ENCODE measurements at places on chromosomes 5 and 9.

DNA sequence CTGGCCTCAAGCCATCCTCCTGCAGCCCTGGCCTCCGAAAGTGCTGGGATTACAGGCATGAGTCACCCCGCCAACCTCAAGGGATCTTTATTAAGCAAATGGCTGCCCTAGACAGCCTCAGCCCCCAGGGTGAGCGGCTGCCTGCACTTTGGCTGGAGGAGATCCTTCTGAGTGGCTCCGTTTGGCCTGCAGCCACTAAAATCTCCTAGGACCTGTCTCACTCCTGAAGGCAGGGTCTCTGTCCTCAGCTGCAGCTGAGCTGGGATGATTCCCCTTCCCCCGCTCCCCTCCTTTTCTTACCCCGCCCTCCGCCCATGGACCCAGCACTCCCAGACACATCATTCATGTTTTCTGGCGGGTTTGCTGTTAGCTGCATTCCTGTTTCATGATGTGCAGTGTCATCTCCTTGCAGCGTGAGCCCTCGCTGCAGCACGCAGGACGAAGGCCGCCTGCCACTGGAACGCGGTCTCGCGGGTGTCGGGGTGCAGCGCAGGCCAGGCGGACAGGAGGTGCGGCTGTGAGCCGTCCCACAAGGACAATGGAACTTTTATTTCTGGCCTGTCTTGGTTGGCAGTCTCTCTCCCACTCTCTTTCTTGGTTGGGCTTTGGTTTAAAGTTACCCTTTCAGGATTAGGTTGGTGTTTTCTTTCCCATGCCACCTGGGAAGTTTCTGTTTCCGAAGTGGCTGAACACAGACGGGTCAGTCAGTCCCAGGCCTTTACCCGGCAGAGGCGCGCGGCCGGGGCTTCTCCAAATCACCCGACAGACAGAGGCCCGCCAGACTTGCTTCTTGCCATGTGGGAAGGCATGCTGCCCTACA is 137.1 kb downstream of the FOXD1 start:
- no peak for DNase-seq

GRCh38 chr9:74503219-74503618 is 6.1 kb downstream of the RORB start:
- DNase-seq = no peak

GRCh38 chr5:132428147-132428482 is 58.6 kb downstream of the SLC22A5 start:
- DNase-seq = no peak

- no peak for DNase-seq
Measured at GRCh38 chr9:15243081-15243480, 63.9 kb downstream of the TTC39B start.

GRCh38 chr9:14677872-14678271 is 15.4 kb downstream of the ZDHHC21 start:
- DNase-seq = no peak

DNA sequence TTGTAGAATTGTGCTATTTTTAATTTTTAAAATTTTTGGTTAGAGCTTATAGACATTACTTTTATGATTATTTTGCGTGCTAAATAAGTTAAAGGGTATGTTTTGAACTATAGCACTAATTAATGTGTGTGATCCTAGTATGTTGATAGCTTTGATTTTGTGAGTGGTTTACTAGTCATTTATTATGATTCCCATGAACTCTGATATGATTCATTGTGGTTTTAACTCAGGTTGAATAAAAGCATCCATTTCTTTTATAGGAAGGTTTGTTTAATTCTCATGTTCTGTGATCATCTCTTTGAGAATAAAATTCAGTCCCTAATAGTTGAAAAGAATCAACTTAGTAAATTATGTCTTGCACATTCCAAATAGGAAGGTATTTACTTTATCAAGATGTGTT is 22.5 kb downstream of the C5orf22 start:
- no peak for DNase-seq

DNA sequence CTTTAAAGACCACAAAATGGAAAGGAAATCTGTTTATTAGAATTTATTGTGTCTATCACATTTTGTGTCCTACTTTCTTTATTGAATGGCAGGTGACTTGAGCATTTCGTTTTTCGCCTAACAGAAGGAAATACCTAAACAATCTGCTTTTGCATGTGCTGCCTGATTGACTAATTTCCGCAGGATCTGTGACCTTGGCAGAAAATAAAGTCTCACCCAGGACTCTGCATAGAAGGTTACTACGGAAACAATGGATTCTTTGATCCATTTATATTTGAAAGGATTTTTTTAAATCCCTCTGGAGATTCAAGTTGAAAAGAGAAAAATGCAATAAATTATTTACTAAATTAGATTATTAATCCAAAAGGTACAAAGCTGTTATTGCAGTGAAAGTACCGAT is 61.0 kb upstream of the CAST start:
- no peak for DNase-seq

DNA sequence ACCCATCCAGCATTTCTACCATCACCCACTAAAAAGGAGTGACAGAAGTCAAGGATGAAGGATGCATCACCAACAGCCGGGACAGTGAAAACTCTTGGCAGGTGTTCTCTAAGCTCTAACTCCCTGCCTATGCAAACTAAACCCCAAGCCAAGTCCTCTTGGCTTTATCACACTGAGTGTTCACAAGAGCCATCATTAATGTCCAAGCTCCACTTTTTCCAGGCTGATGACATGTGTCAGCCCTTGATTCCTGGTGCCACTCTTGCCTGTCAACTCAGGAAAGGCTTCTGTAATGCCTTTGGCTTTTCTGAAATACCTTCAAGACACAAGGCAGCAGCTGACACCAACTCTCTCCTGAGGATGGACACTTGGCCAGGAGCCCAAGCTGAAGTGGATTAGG is 86.9 kb downstream of the NR6A1 start:
- no peak for DNase-seq

DNA sequence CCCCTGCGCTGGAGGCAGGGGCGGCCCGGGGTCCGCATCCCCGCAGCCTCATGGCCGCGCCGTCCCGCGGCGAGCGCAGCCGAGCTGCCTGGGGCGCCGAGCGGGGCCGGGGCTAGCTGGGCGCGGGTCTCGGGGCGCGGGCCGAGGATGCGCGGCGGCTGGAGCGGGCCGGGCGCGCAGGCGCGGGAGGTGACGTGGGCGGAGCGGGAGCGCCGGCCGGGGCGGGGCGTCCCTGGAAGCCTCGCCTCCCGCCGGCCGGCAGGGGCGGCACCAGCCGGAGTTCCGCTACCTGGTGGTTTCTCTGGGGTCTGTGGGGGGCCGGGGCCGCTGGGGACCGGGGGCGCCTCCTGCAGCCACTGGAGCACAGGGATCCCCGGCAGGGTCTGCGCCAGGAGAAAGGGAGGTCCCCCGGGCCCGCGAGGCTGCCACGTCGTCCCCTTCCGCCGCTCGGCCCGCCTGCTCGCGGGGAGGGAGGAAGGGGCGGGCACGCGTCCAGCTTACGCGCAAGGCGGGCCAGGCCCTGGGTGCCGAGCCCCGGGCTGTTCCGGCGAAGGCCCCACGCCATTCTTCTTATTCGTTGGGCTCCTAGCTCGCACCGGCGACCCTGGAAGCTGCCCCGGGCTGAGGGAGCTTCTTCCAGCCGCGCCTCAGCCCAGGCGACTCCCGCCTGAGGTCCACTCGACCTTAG is at the start of gene LPCAT1:
Gene LPCAT1 (minus strand): TSS at position 168 of the 688 bp plus-strand sequence. CDS start 116 bp downstream, at position 52.
- DNase-seq = peak; percentile 77

DNA sequence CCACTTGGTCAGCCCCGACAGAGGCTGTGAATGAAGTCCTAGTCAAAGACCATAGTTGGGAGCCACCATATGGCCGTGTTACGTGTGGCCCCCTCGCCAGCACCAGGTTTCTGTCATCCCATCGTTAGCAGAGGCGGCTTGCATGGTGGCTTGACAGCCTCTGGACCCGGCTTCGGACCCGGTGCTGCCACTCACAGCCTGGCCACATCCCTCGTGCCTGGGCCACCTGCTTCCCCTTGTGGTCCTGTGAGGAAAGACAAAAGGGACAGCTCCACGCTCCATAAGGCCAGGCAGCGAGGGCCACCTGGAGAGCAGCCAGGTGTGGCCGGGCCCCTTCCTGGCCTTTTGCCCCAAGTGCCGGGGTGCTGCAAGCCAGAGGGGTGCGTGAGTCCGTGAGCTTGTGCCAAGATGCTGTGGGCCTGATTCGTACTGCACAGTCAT is 6.2 kb downstream of the NKD2 start:
- no peak for DNase-seq

DNA sequence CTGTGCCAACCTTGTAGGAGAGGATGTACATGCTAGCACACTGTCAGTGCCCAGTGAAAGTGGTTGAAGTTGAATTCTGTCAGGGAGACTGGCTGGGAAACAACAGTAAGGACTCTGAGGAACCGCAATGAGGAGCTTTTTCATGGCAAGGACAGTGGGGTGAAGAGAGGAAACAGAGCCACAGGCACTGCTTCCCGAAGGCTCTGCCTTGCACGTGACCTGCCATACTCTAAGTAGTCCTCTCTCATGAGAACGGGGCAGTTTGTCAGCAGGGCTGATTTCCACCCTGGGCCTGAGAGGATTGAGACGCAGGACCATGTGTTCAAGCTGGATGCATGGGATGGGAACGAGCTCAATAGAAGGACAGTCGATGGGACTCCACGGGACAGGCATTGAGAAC is 106.6 kb upstream of the CTSL start:
- no peak for DNase-seq

- DNase-seq = no peak
Measured at GRCh38 chr9:128087262-128087661, 19.2 kb downstream of the SLC25A25 start.

DNA sequence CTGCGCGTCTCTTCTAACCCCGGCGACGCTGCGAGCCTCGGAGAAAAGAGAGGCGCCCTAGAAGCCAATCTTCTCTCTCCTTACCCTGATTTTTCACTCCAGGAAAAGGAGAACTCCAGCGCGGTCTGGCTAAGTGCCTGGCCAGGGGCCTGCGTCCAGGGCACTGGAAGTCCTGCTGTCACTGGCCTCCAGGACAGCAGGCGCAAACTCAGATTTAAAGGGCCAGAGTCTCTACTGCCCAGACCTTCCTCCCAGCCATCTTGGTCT is 553 bp upstream of the FOXB2 start:
- DNase-seq = no peak

DNA sequence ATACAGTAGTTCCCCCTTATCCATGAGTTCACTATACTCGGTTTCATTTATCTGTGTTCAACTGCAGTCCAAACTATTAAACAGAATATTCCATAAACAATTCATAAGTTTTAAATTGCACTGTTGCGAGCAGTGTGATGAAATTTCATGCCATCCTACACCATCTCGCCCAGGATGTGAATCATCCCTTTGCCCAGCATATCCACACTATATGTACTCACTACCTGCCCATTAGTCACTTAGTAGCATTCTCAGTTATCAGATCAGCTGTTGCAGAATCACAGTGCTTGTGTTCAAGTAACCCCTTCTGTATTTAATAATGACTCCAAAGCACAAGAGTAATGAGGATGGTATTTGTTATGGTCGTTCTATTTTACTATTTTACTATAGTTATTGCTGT is 51.5 kb downstream of the SHOC1 start:
- no peak for DNase-seq

DNA sequence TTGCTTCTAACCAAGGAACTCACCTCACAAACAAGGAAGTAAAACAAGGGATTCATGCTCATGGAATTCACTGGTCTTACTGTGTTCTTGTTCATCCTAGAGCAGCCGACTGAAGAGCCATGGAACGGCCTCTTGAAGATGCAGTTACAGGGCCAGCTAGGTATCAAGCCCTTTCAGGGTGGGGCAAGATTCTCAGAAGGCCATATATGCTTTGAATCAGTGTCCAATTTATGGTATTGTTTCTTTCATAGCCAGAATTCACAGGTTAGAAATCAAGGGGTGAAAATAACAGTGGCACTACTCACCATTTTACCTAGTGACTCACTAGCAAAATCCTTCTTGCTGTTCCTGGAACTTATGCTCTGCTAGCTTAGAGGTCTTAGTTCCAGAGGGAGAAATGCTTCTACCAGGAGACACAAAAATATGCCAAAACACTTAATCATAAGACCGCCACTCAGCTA is 159.5 kb upstream of the CDH10 start:
- no peak for DNase-seq

DNA sequence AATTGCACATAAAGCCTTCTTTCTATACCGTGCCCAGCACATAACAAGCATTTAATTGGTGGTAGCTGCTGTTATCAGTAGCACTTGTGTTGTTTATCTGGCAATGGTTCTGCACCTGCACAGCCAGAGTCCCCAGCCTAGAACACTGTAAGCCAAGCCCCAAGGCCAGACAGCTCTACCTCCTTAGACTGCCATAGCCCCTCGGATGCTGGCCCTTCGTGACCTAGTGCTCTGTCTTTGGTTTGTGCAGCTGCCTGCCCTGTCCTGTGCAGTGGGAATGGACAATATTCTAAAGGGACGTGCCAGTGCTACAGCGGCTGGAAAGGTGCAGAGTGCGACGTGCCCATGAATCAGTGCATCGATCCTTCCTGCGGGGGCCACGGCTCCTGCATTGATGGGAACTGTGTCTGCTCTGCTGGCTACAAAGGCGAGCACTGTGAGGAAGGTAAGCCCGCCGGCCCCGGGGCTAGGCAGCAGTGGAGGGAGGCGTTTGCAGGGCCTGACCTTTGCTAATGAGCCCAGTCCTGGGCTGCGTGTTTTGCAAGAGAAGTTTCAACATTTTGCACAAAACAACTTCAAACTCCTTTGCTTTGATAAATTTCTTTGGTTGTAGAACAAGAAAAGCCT is 173.3 kb upstream of the WWC1 start:
- DNase-seq = no peak

GRCh38 chr5:135993880-135994636 is 34.7 kb upstream of the TGFBI start:
- no peak for DNase-seq

- no peak for DNase-seq
Measured at GRCh38 chr5:176420972-176421544, 4.7 kb upstream of the CLTB start.

DNA sequence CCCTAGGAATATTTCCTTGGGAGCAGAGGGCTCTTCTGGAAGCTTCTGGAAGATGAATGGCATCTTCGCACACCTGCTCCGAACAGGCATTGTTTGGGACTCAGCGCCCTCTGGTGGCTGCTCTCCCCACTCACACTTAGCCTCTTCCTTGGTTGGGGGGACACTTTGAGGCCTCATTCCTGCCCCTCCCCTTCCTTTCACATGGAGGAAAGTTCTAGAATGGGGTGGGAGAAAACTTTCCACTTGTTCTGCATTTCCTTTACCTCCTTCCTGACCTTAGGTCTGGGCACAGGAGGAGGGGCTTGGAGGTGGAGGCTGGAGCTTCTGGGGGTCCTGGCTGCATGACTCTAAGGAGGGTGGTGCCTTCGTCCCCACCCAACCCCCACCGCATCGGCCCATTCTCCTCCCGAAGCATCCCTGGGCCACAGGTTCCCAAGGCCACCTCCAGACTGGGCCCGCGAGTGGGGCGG is 19.3 kb upstream of the SMIM32 start:
- DNase-seq = peak; percentile 13

DNA sequence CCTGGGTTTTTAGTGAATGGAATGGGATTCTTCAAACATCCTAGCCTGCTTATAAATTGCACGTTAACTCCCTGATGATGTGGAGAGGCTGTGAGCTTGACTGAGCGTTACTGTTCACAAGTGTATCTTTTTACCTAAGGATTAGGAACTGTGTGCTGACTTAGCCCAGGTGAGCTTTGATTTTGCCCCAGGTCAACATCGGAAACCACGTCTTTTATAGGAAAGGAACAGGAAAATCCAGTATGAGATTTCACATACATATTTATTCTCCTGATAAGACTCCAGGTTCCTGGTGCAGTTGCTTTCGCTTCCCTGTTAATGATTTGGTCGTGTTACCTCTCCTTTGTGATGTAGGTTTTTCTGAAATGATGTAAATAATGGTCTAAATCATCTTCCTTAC is 103.2 kb upstream of the BASP1 start:
- no peak for DNase-seq
